ENCODE measurements at places on chromosomes 7 and 10.

DNA sequence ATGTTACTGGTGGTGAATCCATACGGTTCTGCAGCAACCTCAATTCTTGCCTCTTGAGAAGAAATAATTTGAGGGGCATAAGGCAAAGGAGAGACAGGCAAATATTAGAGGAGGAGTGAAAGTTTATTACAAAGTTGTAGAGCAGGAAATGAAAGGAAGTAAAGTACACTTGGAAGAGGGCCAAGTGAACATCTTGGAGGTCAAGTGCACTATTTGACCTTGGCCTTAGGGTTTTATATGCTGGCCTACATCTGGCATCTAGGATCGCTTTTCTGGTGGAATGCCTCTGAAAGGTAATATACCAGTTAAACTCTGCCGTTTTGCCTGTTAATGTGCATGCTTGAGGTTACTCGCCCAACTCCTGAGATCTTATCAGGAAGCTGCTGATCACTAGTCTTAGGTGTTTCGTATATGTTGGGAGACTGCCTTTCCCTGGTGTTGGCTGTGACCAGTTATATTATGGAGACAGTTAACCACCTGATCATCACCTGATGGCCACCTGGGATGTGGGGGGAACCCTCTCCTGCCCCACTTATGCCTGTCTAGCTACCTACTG is 66.1 kb upstream of the CYP2C18 start:
- DNase-seq: no peak

DNA sequence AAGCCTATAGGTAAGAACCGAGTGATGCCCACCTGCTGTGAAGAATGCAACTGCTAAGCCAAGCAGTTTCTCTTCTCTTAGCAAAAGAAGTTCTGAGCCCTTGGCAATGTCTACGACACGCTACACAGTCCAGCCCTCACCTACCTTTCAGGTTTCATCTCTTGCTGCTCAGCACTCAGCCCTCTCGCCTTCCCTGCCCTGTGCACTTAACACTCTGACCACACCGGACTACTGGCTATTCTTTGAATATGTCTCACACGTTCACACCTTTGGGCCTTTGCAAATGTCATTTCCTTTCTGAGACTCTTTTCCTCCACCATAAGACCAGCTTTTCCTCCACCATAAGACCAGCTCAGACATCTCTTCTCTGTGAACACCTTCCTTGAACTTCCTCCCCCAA is 67.0 kb upstream of the ITGB1 start:
- no peak for DNase-seq

DNA sequence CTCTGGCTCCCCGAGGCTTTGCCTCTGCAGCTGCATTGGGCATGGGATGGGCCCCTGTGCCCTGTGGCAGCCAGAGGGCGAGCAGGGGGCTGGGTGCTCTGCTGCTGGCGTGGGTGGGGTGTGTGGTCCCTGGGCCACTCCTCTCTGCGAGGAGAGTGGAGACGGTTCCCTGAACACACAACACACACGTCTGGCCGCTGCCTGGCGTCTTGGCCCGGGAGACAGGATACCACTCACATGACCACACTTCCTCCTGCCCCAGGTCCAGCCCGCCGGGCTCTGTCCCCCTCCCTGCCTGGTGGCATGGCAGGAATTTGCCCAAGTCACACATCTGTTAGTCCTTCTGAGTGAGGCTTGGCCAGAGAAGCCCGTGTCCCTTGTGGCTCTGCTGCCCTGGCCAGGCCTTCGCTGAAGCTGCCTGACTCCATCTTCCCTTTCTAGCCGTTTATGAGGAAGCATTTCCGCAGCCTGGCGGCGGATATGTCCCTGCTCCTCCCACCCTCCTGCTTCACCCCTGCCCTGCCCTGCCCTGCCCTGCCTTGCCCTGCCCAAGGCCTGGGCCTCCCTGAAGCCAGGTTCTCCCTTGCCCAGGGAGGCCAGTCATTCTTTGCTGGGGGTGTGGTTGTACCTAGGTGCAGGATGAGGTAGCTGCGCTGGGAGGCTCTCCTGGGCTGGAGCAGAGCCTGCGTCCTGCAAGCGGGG is 3.0 kb downstream of the BRI3 start:
- no peak for DNase-seq

- DNase-seq: no peak
Measured at GRCh38 chr10:25678220-25678619, 255.8 kb upstream of the MYO3A start.

DNA sequence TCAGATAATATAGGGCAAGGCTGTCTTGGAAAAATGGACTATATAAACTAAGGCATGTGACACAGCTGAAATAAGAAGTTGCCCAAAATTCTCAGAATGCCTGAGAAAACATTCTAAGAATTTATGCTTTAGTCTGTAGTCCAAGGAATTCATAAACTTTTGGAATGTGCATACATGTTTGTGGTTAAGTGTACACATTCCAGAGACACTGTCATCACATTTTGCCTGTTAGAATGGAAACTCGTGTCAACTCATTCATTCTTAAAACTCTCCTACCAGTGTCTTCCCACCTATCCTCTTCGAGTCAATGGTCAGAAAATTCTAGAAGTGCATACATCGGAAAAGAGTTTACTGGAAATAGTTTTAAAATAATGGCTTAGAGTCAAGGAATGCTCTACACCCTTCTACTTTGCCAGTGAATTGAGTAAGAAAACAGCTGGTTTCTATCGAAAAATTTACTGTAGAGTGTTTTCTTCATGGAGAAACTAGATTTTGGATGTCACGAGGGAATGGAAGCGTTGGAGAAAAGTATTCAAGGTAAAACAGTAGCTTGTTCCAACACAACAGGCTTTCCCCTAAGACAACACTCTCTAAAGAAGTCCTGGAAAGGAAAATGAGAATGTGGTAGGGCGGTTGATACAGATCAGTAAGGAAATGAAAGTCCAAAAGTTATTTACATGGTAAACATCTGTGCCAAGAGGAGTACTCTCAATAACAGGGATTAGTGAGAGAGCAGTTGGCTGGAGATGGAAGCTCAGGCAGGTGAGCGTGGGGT is 1177.6 kb upstream of the C7orf33 start:
- DNase-seq: no peak

GRCh38 chr7:139889186-139889871 is 60.3 kb downstream of the TBXAS1 start:
- no peak for DNase-seq

- DNase-seq: no peak
Measured at GRCh38 chr7:94323844-94324243, 70.9 kb upstream of the COL1A2 start.

- no peak for DNase-seq
Measured at GRCh38 chr10:103192089-103192450, 1.0 kb downstream of the NT5C2 start.

GRCh38 chr10:30151581-30152389 is 92.4 kb upstream of the JCAD start:
- DNase-seq: no peak

DNA sequence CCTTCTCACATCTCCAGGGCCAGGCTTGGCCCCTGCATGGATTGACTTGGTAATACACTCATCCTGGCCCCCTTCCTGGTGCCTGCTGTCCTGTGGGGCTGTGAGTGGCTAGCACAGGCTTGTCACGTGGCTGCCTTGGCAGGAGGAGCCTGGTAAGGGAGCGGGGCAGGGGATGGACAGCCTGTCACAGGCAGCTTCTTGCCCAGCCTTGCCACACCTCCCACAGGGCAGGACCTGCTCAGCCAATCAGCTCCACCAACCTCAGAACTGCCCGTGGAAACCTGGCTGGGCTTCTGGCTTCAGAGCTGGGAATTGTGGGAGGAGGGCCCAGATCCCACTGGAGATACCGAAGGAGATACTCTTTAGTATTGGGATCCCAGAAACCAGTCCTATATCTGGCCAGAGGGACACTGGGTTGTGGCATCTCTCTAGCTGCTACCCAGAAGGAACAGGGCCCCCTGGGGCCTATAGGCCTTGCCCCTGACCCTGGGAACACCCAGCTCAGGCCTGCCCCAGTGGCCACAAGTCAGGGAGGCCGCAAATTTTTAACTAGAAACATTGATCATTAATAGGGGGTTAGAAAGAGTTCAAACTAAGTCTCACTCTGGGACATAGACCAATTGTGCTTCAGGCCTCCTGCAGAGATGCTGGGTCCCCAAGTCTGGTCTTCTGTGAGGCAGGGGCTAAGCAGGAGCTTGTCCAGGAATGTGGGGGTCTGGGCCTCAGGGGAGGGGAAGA is at the start of gene HOGA1:
Gene HOGA1 (plus strand): TSS at position 330 of the 738 bp plus-strand sequence. CDS start 315 bp downstream, at position 645.
- DNase-seq: no peak
